ENCODE measurements at places on chromosomes 6 and 20.
A peak's percentile ranks its signal among the peaks of the same experiment; 100 is the strongest.

DNA sequence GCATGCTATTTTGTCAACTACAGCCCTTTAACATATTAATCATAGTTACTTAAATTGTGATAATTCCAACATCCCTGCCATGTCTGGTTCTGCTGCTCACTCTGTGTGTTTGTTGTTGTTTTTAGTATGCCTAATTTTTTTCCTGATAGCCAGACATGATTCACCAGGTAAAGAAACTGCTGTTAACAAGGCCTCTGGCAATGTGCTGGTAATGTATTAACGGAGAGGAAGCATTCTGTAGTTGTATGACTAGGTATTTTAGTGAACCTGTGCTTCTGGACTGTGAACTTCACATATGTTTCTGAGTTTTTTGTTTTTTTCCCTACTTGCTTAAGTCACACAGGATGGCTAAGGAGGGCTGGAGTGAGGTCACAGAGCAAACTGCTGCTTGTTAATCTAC lies 4.8 kb downstream of the DYNLT2 start:
- DNase-seq, result no peak

- no peak for DNase-seq
Observed at GRCh38 chr20:22414305-22414742, 170.0 kb downstream of the FOXA2 start.

DNA sequence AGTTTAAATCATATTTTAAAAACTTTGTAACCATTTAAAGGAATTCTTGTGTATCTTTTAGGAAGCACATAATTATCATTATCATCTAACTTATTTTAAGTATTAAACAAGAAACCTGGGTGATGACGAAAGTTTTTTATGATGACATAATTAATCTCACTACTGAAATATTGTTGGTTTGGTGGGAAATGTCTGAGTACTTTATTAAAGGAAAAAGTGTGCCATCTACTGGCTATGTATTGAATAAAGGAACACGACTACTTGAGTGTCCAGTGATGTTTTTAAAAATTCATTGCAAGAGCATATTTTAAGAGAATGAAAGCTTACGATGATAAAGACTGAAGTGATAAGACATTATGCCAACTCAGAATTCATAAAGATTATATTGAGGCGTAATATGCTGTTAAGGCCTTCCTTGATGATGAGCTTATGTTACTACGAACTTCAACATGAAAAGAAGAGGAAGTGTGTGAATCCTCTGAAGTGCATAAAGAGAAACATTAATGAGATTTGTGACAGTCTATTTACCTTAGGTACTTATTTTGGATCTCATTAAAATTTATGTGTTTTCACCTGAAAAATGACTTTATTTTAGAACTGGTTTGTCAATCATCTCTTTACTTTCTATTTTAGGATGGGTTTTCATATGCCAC lies 12.0 kb upstream of the TRMT11 start:
- peak; percentile 40 for DNase-seq

- no peak for DNase-seq
Observed at GRCh38 chr6:105452924-105453756, 50.3 kb upstream of the PREP start.

DNA sequence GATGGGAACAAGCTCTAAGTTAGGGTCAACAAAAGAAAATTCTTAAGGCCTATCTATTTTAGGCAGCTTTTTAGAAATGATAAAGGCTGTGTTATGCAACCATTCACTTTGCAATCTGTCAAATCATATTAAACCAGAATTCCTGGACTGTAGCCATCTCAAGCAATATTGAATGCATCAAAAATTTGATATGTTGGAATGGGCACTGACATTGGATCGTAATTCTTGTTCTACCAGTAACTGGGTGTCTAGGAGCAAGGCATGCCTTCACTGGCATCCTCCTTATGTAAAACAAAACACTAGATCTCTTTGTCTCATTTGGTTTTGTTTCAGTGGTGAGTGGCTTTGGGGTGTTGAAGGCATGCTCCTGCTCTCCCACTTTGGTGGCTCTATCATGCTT lies 145.6 kb downstream of the JARID2 start:
- no peak for DNase-seq

- DNase-seq, result no peak
Observed at GRCh38 chr6:36298027-36298426, 28.2 kb downstream of the PNPLA1 start.

- DNase-seq, result no peak
Observed at GRCh38 chr20:47230811-47231256, 125.7 kb downstream of the ZMYND8 start.

- no peak for DNase-seq
Observed at GRCh38 chr6:158642097-158642601, 2.4 kb downstream of the DYNLT1 start.

DNA sequence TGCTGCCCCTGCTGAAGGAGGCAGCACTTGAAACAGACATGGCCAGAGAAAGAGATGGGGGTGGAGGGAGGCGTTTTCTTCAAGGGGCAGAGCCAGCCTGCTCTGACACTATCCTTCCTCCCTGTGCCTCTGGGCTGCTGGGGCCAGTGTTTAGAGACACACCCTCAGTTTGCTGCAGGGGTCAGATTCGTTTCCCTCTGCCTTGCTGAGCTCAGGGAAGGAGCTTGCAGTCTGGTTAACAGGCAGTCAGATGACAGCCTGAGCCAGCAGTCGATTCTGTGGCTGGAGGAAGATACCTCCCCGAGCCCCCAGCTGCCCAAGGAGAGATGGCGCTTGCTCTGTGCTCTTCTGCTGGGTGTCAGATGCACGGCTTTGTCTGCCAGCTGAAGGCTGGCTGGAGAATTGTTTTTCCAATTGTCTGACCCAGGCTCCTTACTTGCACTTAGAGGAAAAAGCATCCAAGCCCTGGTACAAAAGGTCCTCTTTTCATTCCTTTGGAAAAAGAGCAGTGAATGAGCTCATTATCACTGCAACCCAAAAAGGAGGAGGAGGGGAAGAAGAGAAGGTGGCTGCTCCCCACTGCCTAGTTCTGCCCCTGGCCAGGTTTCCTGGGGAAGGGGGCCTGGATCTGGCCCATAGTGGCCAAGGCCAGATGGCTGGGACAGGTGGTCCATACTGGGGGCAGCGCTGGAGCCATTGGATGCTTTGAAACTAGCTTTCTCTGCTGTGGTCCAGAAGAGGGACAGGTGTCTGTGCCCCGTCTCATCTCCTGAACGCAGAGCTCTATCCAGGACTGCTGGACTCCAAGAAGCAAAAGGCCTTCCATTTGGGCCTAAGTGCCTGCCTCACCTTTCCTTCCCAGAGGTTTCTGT lies 88.2 kb downstream of the TCP11 start:
- no peak for DNase-seq

GRCh38 chr20:47274401-47275108 lies 81.9 kb downstream of the ZMYND8 start:
- peak; percentile 89 for DNase-seq

DNA sequence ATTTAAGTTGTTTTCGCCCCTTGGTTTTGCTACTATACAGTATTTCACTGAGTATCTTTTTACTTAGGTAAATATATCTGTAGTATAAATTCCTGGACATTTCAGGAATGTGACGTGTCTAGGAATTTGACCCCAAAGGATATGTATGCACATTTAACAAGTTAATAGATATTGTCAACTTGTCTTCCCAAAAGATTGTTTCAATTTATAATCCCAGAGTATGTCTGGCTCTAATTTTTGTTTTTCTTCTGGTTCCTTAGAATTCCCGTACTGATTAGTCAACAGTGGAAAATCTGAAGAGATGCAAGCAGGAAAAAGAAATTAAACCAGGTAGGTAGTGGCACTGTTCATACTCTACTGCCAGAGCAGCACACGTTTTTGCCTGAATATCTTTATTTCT lies 7.2 kb downstream of the PKIG start:
- DNase-seq, result no peak

DNA sequence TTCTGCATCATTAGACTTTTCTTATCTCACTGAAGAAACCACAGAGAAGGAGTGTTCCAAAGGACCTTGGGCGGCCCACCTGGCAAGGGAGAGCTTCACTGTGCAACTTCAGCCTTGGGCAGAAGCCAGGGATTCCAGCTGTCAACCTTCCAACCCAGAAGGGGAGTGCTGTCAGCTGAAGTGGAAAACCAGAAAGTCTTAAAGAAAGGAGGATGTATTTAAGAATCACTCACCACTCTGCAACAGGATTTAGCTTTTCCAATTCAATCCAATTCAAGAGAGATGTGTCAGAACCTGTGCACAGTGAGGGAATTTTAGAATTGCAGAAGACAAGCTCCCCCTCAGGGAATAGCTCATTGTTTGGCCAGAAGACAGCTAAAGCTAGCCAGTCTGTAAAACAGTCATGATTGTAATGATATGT lies 553.7 kb downstream of the CD83 start:
- no peak for DNase-seq

- no peak for DNase-seq
Observed at GRCh38 chr6:112154711-112155110, 67.3 kb downstream of the FAM229B start.

GRCh38 chr6:135331002-135331401 lies 149.9 kb downstream of the MYB start:
- DNase-seq, result no peak

Measured in SW 1271 (cell line).